ENCODE measurements at places on chromosomes 2 and 18. TPM values are rescaled to one million over a fixed set of nuclear protein-coding genes. Genes with fewer than 3 reads are reported as not detected.

The DSG4 gene
- total RNA-seq = 0.12 TPM

The POTEC gene
- total RNA-seq = not detected

DNA sequence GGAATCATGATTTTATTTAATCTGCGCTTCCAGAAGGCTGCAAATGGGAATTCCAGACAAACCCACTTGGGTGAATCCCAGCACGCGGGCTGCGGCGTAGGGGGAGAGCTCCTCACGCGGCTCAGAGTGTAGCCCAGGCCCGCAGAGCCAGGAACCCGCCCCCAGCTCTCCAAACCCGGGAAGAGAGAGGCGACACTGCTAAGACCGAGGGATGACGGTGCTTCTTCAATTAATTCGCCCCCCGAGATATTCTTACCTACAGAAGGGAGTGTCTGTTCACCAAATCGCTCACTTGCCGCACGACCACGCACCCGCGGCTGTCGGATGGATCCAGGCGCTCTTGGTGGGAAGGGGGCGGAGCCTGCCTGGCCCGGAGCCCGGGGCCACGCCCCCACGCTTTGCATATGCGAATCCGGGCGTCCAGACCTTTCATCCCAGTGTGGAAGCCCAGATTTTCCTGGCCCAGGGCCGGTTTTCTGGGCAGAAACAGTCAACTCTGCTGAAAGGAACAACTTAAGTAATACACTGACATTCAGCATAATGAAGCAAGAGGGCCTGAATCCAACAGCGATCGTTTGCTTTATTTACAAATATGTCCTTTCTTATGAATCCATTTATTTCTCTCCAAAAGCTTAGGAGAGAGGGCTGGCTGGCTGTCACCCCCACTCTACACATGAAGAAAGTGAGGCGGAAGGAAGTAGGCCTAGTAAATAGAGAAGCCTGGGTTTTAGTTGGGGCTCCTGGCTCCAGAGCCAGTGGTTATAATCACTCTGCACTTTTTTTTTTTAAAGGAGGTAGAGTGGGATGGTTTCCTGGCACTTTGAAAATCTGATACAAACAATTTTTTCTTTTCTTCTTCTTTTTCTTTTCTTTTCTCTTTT lies at the start of gene SLC19A3:
SLC19A3 (minus strand) TSS at position 342 of the 881 bp plus-strand sequence. CDS start 15,710 bp downstream, outside the sequence.
- DNase-seq = peak; percentile 95

- DNase-seq = no peak
These were observed 502.1 kb upstream of the TMEFF2 start for GRCh38 chr2:192696857-192697256.

DNA sequence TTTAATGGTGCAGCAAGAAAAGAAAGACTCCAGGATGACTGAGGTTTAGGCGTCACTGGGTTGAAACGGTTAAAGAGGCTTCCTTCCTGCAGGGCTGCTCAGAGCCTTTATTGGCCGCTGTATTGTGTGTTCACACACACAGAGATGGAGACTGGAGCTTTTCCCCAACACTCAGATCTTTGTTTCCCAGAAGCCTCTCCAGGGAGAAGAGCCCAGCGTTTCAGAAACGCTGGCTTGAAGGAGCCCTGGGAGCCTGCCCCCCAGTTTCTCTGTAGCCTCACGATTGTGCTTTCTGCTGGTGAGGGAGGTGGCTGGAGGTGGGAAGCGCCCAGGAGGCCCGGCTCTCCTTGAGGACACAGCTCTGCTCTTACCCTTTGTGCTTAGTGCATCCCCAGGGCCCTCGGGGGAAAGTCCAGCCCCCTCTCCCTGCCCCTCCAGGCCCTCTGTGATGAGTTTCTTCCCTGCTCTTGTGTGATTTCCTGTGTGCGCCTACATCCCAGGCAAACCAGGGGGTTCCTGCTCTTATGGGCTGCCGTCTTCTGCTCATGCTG lies 37.1 kb downstream of the RRM2 start:
- no peak for DNase-seq

DNA sequence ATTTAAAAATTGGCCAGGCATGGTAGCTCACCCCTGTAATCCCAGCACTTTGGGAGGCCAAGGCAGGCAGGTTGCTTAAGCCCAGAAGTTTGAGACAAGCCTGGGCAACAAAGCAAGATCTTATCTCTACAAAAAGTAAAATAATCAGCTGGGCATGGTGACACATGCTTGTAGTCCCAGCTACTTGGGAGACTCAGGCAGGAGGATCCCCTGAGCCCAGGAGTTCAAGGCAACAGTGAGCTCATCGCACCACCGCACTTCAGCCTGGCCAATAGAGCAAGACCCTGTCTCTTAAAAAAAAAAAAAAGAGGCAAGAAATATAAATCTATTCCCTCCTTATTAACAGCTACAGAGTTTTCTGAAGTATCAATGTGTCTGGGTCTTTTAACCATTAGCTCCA lies 51.9 kb downstream of the ESCO1 start:
- DNase-seq = no peak

GRCh38 chr18:2059336-2059735 lies 512.0 kb downstream of the METTL4 start:
- no peak for DNase-seq

DNA sequence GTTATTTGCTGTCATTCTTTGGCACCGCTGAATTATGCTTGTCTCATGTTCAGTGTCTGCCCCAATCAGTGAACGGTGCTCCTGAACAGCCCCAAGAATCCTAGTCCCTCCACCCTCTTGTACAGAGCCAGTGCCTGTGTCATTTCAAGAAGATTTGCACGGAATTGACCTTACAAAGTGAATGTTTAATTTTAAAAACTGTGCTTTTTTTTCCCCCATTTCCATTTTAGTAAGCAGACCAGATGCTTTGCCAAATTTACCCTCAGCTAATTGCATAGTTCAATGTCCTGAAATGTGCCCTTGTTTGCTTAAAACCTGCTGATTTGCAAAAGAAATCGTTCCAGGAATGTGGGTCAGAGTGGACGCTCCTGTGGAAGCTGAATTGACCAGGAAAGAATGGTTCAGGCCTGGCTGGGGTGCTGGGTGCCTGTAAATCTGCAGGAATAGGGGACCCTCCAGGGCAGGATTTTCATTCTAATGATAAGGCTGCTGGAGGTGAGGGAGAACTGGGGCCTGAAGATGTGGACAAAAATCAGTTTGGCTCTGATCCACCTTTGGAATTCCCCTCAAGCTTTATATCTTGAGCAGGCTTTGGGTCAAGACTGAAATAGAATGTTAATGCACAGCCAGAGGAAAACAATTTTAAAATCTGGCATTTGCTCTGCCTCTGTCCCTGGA lies 20.1 kb downstream of the TMEM17 start:
- DNase-seq = no peak

DNA sequence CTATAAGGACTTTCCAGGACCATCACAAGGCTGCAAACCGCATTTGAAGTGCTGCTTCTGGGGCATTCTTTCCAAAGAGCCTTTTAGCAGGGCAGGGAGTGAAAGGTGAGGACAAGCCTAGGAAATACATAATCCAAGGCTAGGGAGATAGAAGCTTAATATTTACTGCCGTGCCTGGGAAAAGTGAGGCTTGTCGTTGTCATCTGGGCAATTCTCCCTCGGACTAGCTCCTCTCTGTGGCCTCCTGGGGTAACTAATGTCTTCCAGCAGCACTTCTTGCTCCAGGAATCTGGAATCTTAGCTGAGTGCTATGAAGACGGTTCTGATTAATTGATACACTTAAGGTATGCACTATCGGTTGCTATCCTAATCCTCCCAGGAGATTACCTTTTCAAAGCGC lies 69.3 kb upstream of the ATL2 start:
- DNase-seq = no peak

- peak; percentile 33 for DNase-seq
These were observed 118.8 kb downstream of the MEP1B start for GRCh38 chr18:32308493-32309120.

DNA sequence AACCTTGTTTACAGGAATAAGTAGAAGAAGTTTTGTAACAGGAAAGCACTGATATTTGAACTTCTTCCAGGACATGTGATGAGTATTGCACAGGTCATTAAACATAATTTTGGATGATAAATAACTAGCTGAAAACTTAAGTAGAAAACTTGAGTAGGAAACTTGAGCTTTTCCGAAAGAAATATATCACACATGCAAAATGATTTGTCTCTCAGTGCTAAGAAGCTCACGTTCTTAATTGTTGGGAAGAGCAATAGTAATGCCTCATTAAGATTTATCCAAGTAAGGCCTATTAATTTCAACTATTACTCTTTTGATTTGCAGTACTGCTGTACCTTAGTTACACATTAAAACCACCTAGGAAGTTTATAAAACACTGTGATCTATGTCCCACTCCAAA lies 1921.9 kb upstream of the LRRTM1 start:
- DNase-seq = no peak

- DNase-seq = no peak
These were observed 20.4 kb downstream of the PKP4 start for GRCh38 chr2:158477202-158477601.

DNA sequence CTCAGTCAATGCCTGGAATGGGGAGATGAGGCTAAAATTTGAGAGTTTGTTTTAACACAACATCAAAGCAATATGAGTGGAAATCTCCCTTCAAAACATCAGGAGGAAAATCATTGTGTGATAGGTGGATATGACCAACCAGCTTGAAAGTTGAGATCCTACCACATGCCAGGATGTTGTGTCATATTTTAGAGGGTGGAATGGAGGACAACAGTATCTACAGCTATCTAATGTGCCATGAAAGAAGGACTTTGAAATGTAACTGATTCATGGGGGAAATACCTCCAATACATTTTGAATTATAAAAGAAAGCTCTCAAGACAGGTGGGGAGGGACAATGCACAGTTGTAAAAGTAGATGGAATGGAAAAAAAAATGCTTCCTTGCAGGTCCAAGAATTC lies 87.8 kb downstream of the SP100 start:
- no peak for DNase-seq

- DNase-seq = peak; percentile 47
These were observed 39.8 kb downstream of the PIAS2 start for GRCh38 chr18:46877329-46877987.

GRCh38 chr2:188320861-188321260 lies 29.2 kb downstream of the GULP1 start:
- DNase-seq = no peak

DNA sequence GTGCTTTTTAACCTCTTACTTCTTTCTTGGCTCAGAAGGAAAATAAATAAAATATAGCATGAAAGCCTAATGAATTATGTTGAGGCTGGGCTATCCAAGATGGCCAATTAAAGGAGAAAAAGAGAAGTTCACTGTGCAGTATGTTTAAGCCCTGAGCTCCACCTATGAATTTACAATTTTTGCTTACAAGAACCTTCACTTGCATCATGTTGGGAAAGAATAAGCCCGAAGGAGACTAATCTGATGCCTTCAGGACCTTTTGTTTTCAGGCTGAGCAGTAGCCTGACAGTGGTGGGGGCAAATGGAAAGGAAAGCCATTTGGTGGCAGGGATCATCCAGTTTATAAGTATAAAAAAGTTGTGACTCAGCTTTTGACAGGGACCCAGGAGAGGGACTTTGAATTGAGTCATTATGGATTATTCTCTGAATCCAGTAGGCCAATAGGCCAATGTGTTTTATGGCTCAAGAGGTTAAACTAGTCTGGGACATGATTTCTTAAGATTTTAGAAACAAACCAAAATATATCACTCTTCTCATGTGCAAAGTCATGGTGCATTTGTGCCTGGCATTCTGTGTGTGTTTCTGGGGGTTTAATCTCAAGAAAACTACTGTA lies 56.9 kb downstream of the E2F6 start:
- DNase-seq = no peak

DNA sequence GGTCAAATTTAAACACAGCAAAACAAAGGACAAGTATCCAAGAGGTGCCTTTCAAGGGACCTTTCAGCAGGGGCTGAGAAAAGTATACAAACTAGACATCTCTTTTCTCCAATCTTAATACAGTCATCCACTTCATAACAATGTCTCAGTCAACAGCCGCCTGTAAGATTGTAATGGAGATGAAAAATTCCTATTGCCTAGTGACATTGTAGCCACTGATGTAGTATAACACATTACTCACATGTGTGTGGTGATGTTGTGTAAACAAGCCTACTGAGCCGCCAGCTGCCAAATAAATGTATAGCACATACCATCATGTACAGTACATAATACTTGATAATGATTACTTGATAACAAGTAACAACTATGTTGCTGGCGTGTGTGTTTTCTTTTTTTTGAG lies 31.0 kb downstream of the VIT start:
- no peak for DNase-seq

DNA sequence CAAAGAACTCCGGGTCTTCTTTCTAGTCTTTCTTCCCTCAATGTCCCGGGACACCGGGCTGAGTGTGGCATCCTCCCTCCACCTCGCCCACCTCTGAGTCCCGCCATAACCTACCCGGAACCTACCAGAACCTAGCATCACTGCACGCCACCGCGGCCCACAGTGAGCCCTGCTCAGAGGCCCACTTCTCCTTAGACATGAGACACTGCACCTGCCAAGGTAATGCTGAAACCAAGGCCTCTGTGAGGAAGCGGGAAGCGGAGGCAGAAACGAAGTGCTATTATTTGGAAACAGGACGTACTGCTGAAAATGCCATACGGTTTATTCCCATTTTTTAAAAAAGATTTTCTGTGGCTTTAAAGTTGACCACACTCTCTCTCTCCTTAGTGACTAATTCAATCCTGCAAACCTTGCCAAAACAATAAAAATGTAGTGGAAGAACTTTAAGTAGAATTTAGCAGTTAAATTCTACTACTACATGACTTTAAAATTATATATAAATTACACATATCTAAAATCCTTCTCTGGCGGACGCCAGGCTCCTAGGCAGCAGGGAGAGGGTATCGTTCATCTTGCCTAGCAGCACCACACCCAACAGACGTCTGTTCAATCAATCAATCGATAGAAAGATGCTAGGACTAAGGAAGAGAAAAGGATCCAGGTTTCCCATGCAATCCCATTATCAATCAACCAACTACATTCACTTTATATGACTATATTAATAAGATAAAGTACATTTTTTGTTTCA lies 82.0 kb downstream of the ZNF516 start:
- DNase-seq = no peak

- no peak for DNase-seq
These were observed 224.6 kb downstream of the PHLPP1 start for GRCh38 chr18:62939926-62940325.

- no peak for DNase-seq
These were observed 17.7 kb upstream of the SERPINB2 start for GRCh38 chr18:63869851-63870250.

DNA sequence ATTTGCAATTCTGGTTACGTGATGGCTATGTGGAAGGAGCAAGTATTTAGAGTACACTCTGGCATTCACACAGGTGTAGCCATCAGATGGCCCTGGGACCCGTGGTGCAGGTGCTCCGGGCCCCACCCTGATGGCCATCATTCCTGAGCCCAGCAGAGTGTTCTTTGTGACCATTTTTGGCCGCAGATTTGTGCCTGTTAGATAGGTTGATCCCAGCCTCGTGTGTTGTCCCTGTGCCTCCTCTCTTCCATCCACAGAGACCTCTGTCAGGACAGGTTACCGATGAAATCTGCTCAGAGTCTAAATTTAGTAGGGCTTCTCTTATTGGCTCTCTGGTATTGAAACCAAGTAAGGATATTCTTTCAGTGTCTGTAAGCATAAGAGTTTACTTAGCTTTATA lies 33.9 kb downstream of the MAPRE2 start:
- DNase-seq = no peak

- peak; percentile 49 for DNase-seq
These were observed 20.8 kb upstream of the TUBB6 start for GRCh38 chr18:12287131-12287681.
